Kidney capillary endothelial cell (primary cell): ENCODE measurements at places on chromosomes 2 and 18.

DNA sequence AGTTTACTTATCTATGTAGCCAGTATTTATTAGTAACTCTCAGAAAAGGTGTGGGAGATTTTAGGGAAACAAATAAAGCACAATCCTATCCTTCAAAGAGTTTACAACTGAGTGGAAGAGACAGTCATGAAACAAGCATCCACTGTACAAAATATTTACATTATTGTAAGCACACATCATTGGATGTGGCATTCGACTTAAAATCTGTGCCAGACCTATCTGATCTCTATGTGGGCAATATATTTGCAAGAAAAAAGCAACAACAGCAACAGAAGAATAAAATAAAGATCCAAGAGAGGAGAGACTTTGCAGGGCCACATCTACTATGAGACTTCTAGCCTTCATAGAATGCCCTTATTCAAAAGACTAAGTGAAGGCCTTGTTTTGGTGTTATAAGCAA lies 882.1 kb upstream of the PIK3C3 start:
- no peak for DNase-seq

GRCh38 chr2:223976635-223977226 lies 19.5 kb downstream of the MRPL44 start:
- peak; percentile 65 for DNase-seq

- DNase-seq: no peak
Observed at GRCh38 chr2:7539760-7540159, 622.5 kb downstream of the RNF144A start.

GRCh38 chr2:160254189-160254762 lies 54.2 kb upstream of the ITGB6 start:
- DNase-seq: no peak

GRCh38 chr2:51782921-51783765 lies 751.2 kb upstream of the NRXN1 start:
- no peak for DNase-seq

DNA sequence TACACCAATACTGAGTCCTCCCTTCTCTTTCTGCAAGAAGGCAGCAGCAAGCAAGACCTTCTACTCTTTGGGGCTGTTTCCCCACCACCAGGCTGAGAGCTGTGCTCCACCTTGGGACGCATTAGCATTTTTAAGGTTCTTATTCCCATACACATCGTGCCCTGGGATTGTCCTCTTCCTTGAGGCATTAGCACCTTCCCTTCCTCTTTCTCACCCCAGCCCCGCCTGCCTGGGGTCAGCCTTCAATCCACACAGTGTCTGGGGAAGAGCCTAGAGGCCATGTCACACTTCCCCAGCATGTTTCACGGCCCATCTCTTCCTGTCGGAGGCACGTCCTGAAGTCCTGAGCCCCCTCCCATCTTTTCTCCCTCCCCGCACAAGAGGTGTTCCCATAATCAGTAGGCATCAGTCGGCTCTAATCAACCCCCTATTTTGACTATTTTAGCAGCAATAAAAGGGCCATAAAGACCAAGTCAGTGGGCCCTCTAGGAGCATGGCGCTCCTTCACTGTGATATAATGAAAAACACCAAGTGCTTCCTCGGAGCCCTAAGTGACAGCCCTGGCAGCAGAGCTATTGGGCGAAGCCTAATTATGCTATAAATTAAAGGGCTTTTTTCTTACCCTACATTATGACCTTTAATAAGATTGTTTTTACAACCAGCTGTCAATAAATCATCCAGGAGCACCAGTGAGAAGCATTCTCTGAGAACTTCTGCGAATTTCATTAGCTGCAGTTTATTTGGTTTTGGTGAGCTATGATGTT lies 55.0 kb upstream of the PKDCC start:
- DNase-seq: no peak

DNA sequence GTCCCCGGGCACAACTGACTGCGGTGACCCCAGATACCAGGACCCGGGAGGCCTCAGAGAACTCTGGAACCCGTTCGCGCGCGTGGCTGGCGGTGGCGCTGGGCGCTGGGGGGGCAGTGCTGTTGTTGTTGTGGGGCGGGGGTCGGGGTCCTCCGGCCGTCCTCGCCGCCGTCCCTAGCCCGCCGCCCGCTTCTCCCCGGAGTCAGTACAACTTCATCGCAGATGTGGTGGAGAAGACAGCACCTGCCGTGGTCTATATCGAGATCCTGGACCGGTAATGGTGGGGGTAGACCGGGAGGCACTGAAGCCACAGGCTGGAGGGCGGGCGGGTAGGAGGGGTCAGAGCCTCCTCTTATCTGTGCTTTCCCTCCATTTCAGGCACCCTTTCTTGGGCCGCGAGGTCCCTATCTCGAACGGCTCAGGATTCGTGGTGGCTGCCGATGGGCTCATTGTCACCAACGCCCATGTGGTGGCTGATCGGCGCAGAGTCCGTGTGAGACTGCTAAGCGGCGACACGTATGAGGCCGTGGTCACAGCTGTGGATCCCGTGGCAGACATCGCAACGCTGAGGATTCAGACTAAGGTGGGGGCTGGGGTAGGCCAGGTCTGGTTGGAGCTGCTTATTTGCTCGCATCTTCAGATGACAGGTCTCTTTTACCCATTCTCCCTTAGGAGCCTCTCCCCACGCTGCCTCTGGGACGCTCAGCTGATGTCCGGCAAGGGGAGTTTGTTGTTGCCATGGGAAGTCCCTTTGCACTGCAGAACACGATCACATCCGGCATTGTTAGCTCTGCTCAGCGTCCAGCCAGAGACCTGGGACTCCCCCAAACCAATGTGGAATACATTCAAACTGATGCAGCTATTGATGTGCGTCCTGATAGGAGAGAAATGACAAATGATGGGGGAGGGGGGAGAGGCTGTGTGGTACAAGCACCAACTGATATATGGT lies 780 bp downstream of the HTRA2 start:
- peak; percentile 42 for DNase-seq

DNA sequence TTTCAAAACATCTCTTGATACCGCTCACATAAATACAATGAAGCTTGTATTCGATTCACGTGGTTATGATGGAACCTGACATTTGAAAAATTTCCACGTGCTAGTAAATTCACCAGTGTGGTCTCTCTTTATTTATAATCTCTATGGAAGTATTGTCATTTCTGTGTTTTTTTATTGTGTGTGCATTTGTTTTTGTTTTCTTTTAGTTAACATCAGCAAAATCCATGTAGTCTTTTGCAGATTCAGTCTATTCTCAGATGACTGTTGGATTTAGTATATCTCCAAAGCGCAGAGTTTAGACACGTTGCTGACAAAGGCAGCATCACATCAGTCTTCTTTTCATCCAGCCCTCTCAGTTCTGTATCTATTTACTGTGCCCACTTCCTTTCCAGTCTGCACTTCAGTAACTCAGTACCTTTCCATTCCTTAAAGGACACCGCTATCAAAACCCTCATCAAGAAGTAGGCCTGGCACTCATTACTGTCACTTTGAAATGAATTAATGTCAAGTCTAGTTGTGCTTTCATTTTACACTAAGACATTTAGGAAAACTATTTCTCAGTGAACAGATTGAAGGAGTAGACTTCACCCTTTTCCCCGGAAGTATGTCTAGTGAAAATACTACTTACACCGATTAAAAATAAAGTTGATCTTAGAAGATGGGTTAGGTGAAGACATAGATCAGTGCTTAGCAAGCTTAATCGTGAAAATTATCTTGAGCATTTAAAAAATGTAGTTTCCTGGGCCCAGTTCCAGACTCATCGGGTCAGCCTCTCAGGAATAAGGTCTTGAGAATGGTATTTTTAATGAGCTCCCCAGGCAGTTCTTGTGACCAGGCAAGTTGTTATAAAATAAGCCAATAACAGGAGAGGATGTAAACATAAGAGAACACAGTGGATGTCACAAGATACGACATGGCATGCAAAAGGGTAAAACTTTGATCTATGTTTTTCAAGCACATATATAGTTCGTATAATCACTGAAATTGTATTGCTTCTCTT lies 506.8 kb upstream of the ZEB2 start:
- no peak for DNase-seq

- no peak for DNase-seq
Observed at GRCh38 chr2:37387148-37387835, 42.9 kb downstream of the QPCT start.

DNA sequence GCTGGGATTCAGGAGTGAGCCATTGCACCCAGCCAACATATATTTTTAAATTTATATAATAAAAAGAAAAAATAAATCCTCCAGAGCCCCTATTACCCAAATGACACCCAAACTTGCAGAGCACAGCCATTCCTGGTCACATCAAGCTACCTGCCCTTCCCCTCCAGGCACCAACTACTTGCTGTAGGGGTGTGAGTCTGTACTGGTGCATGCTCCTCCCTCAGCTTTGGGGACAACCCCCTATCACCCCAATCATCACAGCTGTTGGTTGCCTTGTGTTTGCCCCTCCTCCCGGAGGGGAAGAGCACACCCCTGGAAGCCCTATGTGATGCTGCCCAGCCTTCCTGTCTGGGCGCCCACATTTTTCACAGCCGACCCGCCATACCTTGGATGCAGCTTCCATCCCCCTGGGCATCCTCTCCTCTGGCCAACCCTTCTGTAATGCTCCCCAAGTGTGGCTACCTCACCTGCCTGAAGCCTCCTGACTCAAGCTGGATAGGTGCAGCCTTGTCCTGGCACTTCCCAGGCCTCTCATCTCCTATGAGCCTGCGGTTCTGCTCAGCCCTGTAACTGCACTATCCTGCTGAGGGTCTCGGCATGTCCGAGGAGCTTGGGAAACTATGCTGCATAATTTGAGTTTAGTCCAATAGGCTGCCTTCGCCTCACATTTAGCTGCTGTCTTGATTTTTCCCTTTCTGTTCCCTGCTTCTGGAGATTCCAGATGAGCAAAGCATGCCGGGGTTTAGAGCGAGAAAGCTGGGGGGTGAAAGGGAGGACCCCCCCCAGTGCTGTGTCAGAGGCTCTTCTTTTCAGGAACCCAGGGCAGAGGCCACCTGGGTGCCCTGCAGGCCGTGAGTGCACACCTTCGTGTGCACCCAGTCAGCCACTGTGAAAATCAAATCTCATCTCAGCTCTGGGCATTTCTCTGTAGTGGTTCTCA lies 27.2 kb downstream of the CHST10 start:
- DNase-seq: no peak

- no peak for DNase-seq
Observed at GRCh38 chr18:27609221-27609620, 424.1 kb upstream of the CHST9 start.

GRCh38 chr18:58962336-58962735 lies 97.7 kb downstream of the ZNF532 start:
- no peak for DNase-seq

GRCh38 chr2:64698668-64699444 lies 45.1 kb upstream of the SERTAD2 start:
- DNase-seq: peak; percentile 99

DNA sequence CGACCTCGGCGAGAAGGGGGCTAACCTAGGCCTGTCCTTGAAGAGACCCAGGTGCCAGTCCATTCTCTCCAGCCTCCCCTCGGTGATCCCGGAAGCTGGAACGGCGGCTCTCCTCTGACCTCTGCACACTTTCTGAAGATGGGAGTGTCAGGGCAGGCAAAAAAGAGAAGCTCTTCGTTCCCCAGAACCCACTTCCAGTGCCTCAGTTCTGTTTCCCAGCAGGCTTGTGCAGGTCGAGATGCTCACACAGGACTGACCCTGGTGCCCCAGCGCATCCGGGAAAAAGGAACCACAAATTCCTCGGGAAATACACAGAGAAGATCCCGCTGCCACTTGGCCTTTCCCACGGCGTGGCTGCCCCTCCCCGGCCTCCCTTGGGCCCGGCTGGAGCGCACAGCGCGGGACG lies 681 bp upstream of the PTPN18 start:
- DNase-seq: no peak

- no peak for DNase-seq
Observed at GRCh38 chr2:159106109-159106508, 137.7 kb downstream of the TANC1 start.

DNA sequence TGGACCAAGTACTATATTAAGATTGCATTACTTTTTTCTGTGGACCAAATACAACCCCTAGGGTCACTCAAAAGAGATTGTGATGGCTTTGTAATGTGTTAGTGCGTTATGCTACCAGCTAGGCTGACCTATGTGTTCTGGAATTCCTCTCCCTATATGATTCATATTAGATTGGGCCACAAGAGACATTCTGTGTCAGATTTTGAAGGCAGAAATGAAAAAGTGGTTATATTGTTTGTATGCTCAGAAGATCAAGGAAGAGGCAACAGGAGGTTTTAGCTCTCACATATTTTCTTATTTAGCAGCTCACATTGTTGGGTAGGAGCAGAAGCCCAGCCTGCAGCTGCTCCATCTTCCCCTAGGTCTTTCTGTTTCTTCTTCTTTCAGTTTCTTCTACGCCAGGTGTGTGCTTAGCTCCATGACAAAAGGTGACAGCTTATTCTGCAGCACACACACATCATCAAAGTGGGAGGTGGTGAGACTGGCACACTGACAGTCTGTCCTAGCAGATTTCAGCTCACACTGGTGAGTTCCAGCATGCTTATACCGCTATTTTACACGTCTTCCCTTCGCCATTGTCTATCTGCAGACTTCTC lies 156.8 kb upstream of the UBE2E3 start:
- DNase-seq: no peak

DNA sequence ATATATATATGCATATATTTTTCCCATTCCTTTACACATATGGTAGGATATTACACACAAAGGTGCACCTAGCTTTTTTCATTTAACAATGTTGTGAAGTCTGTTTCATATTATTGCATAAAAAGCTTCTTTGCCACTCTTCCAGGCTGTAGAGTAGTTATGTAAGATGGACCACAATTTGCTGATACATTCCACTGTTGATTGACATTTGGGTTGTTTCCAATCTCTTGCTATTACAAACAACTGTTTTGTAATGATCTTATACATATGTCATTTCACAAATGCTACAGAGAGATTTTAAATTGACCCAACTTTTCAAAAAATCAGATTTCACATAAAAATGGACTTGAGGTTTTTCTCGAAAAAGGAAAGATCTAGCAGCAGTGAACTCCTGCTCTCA lies 301.4 kb downstream of the CDCA7 start:
- DNase-seq: no peak

- DNase-seq: no peak
Observed at GRCh38 chr2:13115643-13116042, 398.9 kb downstream of the TRIB2 start.

- no peak for DNase-seq
Observed at GRCh38 chr2:6008726-6009125, 316.5 kb downstream of the SOX11 start.

- no peak for DNase-seq
Observed at GRCh38 chr2:66461664-66462500, 27.0 kb downstream of the MEIS1 start.

DNA sequence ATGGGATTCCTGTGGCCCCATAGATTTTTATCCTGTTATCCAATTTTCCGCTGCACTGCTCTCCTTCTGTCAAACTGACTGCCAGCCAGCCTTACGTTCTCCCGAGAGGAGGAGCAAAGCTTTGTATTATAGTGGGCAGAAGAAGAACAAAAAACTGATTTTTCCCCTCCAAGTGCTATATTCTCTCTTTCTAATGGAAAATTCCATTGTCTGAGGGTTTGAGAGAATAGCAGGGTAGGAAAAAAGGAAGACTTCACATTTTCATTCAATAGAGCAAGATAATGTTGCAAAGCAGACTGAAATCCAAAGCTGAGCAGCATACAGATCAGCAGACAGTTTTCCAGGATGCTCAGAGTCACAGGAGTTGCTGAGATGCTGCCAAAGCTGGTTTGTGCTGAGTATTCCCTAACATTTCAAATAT lies 238.0 kb downstream of the UBE2E3 start:
- no peak for DNase-seq

GRCh38 chr2:20662308-20662937 lies 4.5 kb upstream of the GDF7 start:
- no peak for DNase-seq

- no peak for DNase-seq
Observed at GRCh38 chr2:32714521-32714920, 86.7 kb downstream of the TTC27 start.

GRCh38 chr18:74625157-74625556 lies 27.5 kb downstream of the ZNF407 start:
- DNase-seq: no peak
